CD4-positive, alpha-beta T cell (primary cell): ENCODE measurements at places on chromosomes 2 and 18.

DNA sequence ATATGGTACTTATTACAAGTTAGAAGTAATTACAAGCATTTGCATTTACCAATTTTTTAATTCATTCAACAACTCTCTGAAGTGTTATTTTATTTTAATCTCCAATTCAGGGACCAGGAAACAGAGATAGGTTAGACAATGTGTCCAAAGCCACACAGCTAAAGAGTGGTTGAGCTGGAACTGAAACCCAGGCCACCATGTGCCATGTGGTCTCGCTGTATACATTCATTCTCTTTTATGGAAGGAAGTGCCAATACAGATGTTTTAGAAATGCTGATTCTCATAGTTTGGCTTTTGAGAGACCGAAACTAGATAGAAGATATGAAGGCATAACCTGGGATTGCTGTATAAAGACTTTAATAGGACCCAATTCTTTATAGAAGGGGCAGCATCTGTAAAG is 684.6 kb upstream of the ID2 start:
- DNase-seq = no peak

DNA sequence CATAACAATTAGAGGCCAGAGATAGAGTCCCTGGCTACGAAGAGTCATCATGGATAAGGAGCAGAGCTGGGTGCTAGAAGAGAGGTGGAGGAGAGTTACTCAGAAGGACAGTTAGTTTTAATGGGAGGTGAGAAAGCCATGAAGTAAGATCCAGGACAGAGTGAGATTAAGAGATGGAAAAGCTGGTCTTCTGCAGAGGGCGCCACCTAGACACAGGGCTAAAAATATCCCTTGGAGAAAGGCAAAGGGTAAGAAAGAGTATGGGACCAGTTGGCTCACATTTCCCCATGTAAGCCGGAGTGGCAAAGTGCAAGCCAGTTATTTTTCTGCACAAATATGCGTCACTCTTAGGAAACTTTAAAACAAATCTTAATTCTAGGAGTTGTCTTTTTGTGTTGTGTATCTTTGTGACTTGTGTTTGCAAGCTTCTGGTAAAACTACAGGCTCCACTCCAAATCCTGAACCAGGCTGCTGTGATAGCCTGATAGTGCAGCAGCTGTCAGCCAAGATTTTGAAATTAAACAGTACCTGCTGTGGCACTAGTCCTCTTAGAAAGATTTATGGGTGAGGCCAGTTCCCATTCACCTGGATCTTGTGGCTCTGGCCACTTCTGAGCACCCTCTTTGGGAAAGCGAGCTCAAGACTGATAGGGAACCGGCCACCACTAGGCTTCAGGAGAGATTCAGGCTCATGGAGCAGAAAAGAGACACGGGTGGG is 204.2 kb downstream of the TPGS2 start:
- DNase-seq = no peak

GRCh38 chr18:8065284-8065683 is 498.2 kb downstream of the PTPRM start:
- DNase-seq = no peak

DNA sequence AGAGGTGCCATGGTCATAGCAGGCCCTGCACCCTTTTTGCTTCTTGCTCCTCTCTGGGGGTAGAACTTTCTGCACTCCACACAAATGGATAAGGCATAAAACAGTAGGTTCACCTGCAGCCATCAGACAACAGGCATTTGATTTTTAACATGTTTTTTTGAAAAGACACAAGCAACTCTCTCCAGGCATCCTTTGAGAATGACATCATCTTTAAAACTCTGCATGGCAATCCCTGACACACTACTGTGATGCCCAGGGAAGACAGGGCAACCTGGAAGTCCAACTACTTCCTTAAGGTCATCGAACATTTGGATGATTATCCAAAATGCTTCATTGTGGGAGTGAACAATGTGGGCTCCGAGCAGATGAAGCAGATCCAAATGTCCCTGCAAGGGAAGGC is 82.8 kb downstream of the SKA1 start:
- DNase-seq = no peak

- DNase-seq = no peak
These were observed 124.0 kb downstream of the MDH1 start for GRCh38 chr2:63712748-63713147.

GRCh38 chr2:36369163-36369562 is 13.6 kb downstream of the CRIM1 start:
- no peak for DNase-seq

- no peak for DNase-seq
These were observed 41.2 kb downstream of the KYNU start for GRCh38 chr2:142918624-142919023.

- DNase-seq = no peak
These were observed 442.2 kb upstream of the CWC22 start for GRCh38 chr2:180449171-180449915.

DNA sequence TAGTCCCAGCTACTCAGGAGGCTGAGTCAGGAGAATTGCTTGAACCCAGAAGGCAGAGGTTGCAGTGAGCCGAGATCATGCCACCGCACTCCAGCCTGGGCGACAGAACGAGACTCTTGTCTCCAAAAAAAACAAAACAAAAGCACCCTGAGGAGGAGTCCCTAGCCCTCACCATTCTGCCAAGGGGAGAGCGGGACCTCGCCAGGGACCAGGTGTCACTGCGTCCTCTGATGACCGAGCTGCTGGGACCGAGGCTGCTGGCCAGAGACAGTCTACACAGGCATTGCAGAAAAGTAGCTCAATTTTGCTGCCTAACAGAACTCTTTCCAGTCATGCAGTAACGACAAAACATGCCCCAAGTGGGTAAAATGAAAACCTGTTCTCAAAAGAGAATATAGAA is 18.4 kb downstream of the NCK2 start:
- no peak for DNase-seq

GRCh38 chr2:217269701-217270484 is 410.0 kb upstream of the TNP1 start:
- DNase-seq = no peak

- no peak for DNase-seq
These were observed 40.7 kb upstream of the SP3 start for GRCh38 chr2:174005801-174006419.

GRCh38 chr2:206084439-206084869 is 1.5 kb downstream of the INO80D start:
- peak; percentile 16 for DNase-seq

DNA sequence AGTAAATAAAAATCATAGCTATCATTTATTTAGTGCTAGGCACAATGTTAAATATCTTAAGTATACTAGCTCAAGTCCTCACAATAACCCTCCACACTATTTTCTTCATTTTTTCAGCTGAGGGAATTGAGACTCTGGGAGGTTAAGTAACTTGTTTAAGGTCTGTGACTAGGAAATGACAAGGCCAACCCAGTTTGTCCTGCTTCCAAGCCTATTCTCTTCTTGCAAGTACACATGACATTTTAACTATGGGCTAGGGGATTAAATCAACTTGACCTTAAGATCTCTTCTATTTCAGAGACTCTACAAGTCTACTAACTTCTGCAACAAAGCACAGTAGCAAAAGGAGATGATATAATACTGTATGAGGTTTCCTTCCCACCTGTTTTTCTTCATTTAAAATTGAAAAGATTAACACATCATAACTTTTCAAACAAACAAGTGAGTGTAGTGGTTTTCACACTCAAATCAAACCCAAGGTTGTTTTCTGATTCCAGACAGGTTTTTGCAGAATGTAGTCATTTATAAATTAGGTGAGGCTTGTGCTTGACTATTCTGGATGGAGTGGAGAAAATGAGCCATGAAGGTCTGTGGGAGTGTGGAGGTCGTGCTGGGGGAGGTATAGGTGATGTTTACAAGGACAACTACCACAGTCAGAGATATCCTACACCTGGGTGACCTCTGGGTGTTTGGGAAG is 57.0 kb downstream of the CD28 start:
- no peak for DNase-seq

- no peak for DNase-seq
These were observed 156.5 kb upstream of the L3MBTL4 start for GRCh38 chr18:6571239-6571602.

DNA sequence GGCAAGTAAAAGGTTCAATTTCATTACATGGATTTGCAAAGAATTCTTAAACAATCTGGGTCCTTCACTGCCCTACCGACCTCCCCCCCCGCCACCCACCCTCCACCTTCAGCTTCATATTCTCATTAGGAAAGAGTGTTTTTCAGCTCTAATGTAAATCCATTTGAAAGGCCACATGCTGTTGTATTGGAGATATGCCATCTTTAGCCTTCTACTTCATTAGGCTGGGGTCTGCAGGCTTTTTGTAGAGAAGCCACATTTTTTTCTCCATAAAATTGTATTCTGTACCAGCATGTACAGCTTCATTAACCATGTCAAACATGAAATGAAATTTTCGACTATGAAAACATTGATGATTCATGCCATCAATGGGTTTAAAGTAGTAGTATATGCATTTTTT is 42.8 kb upstream of the THUMPD2 start:
- no peak for DNase-seq

GRCh38 chr2:33022395-33022985 is 75.7 kb downstream of the LTBP1 start:
- no peak for DNase-seq

- DNase-seq = no peak
These were observed 100.6 kb downstream of the BABAM2 start for GRCh38 chr2:27991146-27991545.

DNA sequence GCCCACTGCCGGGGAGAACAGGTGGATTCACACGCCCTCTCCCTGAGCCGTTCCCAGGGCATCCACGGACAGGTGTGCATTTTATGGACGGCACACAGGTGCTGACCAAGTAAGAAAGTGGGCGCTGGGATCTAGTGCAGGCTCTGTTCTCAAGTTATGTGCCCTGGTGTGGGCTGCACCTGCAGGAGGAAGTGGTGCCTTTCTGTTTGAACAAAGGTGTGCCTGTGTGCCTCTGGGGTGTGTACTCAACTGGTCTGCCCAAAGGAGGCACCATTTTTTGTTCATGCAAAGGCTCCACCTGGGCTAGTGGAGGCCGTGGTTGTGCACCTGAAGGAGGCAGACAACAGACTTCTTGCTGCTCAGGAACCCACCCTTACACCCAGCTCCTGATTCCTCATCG is 88.2 kb upstream of the HK2 start:
- DNase-seq = no peak

DNA sequence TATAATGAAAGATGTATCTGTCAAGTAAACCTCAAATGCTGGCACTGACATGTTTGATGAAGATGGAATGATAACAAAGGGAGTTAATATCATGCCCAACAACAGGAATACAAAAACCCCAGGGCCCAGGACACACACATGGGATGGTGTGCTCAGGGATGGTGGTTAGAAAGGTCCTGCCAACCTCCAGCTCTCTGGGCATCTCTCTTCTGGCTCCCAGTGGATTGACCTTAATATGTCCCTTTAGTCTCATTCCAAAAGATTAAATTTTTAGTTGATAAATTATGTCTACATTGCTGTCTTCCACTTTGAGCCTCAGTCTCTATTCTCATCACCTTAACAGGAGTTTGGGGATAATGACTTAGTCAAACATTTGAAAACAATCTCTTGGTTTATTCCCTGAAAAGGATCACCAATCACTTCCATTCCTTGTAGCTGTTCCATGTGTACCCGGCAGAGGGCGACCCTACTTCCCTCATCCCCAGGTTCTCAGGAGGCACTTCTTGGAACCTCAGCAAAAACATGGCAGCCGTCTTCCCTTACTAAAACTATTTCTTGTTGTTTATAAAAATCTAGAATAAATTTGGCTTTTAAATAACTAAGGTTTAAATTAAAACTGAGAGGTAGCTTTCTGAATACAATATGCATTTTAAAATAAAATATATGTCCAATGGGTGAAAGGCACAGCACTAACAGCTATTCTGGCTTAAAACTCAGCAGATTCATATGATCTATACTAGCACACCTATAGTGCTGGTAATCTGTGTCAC is 29.6 kb downstream of the MCEE start:
- DNase-seq = peak; percentile 36

DNA sequence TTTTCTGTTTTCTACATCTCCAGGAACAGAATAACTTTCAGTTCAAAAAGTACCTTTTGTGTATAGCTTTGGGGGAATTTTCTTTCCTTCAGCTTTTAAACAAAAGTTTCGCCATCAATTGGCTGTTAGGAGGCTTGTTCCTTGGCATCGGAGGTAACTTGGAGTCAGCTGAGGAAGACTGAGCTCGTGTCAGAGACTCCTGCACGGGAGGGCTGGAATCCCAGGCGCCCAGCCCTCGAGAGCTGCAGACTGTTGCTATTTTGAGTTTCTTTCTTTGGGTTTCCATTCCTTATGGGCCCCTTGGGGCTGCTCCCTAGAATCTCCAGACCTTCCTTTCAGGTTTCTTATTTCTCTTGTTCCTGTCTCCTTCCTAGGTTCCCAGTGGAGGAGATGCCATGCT is 8.1 kb downstream of the EMILIN2 start:
- DNase-seq = no peak

DNA sequence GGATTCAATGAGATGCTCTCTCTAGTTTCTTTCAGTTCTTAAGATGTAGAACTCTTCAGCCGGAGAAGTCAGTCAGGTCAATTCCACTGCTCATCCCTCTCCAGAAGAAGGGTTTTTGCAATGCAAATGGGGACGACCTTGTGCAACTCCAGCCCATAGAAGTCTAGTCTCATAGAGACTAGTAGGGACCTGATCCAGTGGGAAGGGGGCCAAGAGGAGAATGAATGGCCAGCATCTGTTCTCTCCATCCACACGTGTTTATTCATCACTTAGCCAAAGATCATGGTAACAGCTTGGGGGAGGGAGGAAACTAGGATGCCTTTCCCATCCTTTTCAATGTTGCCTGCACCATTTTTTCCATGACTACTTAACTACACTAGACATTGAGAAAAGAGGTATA is 120.2 kb downstream of the LAMA3 start:
- no peak for DNase-seq

GRCh38 chr2:158214431-158214830 is 112.8 kb downstream of the UPP2 start:
- DNase-seq = no peak
